Uterus (tissue), 4 donors: ENCODE measurements at places on chromosomes 6 and 20. TPM values are rescaled to one million over a fixed set of nuclear protein-coding genes. Genes with fewer than 3 reads are reported as not detected.

CYB5R4 gene
- 59.2 TPM for total RNA-seq

MYB gene
- 0.18 TPM for total RNA-seq

BPIFB1 gene
- total RNA-seq: not detected

- H3K4me3 ChIP-seq: no peak overlapping the region
- no peak for DNase-seq
- H3K36me3 ChIP-seq: no peaks in the 10 kb centered on the region
- H3K27me3 ChIP-seq: no peaks in the 10 kb centered on the region
Observed at GRCh38 chr20:36062799-36063198, 91.7 kb upstream of the EPB41L1 start.
